Omental fat pad (tissue), 4 donors: ENCODE measurements at places on chromosomes 7 and 10. TPM values are rescaled to one million over a fixed set of nuclear protein-coding genes. Genes with fewer than 3 reads are reported as not detected.

GRCh38 chr7:1046722-1047679 lies 2.7 kb downstream of the GPR146 start:
- DNase-seq, result no peak

GRCh38 chr7:34091321-34091917 lies 186.1 kb downstream of the BMPER start:
- DNase-seq, result no peak

DNA sequence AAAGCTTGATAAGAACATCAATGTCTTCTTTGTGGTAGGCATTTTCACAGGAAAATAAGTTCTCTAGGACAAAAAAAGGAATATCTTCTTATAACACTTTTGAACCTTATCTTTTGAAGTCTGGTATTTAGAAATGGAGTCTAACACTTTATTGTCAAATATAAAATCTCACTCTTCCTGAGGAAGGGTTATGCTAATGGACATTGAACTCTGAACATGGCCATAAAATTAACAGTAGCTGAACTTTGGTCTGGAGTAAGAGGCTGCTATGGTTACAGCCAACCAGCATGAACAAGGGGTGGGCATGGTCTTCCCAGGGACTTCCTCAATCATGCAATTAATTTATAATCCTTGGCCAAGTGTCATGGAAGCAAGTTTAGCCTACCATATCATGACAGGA lies at the start of gene CLRN3:
CLRN3 (minus strand) TSS at position 199 of the 400 bp plus-strand sequence; CDS start at position 42, 157 bp downstream.
- no peak for DNase-seq

DNA sequence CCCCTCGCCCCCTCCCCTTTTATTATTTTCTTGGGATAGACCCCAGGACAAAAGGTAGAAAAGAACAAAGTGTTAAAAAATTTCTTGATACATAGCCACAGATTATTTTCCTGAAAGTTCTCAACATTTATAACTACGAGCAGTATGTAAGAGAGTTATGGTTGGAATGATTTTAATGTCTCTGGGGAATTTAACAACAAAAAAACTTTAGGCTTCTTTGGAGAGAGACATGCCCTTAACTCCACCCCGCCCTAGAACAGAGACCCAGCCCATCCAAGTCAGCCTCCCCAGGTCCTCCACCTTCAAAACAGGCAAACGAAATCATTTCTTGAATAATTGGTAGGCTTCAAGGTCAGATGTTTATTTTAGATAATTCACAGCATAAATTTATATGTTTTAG lies 97.1 kb downstream of the TCF7L2 start:
- no peak for DNase-seq

GRCh38 chr10:47366731-47367460 lies 17.2 kb downstream of the ZNF488 start:
- no peak for DNase-seq

- no peak for DNase-seq
Observed at GRCh38 chr7:133781486-133782090, 345.6 kb upstream of the LRGUK start.

DNA sequence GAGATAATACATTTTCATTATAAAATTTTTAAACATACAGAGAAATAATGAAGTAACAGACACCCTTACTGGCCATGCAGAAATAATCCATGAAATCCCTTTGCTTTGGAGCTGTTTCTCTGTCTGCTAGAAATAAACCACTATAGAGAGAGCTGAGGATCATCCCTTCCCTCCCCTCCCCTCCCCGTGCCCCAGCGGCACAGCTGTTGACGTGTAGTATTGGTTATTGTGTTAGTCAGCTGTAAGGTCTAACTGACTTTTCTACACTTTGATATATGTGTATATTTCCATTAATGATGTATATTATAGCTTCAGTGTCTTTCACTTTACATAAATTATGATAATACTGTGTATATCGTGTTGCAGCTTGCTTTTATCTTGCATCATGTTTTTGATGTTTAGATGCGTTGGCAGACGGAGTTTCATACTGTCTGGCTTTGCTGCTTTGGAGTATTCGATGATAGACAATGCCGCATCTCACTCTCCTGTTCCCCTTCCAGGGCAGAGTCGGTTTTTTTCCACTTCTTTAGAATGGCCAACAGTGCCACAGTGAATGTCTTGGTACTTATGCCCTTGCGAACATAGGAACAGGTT lies 27.4 kb upstream of the GRID1 start:
- no peak for DNase-seq

DNA sequence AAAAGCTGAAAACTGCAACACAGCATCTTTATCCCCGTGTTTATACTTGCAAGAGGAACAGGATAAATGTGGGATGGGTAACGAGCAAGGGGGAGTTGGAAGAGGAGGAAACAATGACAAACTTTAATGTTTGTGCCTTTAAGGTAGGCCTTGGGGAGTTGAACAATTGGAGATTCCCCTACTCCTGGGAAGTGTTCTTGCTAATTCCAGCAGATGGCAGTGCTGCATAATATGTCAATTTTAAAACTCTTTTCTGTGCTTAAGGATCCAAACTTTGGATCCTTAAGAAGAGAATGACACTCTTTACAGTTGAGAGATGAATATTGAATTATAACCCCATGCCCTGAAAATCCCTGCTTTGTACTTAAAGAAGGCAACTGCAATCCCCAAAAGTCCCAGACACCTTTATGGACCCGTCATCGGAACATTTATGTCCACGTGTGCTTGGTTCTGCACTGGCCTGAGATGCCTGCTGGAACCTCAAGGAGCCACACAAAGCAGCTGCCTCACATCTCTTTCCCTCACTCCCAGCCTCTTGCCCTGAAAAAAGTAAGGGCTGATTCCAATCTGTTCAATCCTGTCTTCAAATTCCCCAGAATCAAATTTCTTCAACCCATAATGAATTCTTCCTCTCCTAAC lies 12.0 kb downstream of the IFIT5 start:
- DNase-seq, result no peak

DNA sequence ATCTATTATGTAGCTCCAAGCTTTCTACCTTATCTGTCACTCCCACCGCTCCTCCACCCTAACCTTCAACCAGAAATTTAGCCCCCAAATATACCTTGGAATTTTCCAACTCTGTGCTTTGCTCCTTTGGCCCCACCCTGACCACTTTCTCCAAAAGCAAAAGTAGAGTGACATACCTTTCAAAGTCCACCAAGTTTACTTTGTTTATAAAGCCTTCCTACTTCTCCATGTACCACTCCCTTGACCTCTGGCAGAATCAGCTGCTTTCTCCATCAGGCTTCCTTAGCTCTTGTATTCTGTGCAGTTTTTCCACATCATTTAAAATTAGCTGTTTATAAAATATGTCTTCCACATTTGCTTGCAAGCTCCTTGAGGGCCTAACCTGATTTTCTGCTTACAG lies 40.9 kb upstream of the RSBN1L start:
- no peak for DNase-seq

DNA sequence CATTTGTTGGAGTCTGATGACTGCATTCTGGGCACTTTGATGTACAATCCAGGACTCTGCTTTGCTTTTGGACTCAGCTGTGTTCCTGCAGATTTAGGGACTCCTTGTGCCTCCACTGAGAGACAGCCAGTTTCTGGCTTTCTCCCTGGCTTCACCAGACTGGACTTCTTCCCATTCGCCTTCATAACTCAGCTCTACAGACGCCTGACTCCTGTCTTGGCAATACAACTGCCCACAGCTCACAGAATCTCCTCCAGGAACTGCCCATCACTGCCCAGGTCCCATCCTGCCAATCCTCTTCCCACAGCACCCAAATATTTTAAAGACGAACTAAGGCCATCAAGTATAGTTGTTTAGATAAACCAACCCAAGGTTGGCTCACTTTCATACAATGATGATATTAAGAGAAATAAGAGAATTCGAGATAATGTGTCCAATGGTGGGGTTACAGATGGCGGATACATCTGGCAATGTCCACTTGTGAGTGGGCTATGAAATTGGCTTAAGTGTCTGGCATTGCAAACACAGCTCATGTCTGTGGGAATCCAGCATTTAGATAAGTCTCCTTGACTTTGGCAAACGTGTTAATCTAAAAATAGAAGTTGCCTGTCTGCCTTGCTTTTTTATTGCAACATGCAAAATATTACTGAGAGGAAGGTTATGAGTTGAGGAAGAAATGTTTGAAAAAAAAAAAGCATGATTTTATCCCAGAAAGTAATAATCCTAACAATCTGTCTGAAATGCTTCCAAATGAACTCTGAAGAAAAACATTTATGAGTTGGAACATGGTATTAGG lies 95.1 kb downstream of the ITGA8 start:
- no peak for DNase-seq

- DNase-seq, result no peak
Observed at GRCh38 chr7:129782818-129783583, 169.8 kb downstream of the UBE2H start.

- no peak for DNase-seq
Observed at GRCh38 chr7:156832195-156832877, 60.6 kb downstream of the LMBR1 start.

GRCh38 chr7:85829176-85829575 lies 642.3 kb upstream of the SEMA3D start:
- DNase-seq, result no peak

GRCh38 chr7:26989897-26990670 lies 105.7 kb downstream of the HOXA1 start:
- DNase-seq, result no peak

DNA sequence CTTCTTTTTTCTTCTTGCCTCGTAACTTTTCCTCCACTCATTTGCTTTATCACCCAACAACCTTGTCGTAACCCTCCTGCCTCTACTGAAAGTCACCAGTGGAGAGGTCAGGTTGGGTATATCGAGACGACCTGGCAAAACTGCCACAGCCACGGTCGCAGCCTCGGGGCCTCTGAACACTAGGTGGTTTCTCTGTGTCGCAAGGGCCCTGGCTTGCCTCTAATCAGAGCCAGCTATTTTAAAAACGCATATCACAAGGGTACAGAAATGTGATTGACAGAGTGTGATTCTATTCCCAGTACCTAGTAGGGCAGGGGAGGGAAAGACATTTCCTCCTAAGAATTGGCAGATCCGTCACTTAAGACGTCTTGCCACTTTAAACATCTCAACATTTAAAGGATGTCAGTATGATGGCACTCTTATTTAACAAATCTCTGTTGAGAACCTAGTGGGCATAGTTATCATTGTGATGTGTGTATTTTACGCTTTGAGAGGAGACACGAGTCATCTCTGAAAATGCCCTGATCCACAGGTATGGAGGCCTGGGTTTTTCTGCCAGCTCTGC lies 197.5 kb downstream of the ARHGAP21 start:
- no peak for DNase-seq

DNA sequence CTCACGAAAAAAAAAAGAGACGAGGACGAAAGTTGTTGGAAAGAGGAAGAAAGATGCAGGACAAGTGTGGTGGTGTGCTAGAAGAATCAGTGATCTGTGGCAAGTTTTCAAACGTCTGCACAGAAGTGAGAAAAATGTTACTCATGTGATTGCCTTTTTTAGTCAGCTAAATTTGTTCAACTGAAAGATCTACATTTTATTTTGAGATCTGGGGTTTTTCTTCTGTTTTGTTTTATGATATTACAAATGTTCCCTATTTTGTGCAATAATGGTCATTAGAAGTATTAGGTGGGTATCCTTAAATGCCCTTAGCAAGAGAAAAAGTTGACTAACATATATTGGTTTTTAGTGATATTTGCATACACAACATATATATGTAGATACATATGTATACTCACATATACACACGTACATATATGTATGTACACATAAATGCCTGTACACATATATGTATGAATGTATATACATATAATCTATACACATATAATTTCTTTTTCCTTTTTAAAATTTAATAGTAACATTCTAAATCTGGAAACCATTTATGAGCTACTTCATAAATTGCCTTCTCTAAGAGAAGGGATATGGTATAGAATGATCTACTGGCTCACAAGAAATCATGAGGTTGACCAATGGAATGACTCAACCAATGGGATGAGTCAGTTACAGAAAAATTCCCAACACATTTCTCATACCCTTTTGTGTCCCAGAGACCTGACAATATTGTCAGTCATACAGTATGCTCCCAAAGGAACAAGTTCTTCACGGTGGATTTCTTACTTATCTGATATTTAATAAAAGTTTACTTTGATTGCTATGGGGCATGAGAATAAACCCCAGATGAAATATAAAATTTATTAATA lies 38.4 kb downstream of the SLC39A12 start:
- no peak for DNase-seq

- no peak for DNase-seq
Observed at GRCh38 chr7:74581916-74582440, 75.5 kb upstream of the GTF2I start.

- no peak for DNase-seq
Observed at GRCh38 chr7:140214075-140214684, 37.4 kb upstream of the KDM7A start.

DNA sequence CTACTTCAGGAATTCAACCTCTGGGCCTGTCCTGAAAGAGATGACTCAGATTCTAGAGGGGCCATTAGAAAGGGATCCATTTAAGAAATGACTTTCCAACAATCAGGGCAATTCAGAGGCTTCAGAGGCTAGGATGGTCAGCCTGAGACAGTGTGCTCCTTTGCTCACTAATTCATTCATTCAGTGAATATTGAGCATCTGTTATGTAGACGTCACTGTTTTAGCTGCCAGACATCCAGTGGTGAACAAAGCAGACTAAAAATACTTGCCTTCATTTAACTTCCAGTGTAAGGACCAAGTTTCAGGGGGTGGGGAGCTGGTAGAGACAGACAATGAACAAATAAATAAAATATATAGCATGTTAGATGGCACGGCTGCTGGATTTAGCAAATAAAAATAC lies 1.6 kb downstream of the KIAA1217 start:
- no peak for DNase-seq

DNA sequence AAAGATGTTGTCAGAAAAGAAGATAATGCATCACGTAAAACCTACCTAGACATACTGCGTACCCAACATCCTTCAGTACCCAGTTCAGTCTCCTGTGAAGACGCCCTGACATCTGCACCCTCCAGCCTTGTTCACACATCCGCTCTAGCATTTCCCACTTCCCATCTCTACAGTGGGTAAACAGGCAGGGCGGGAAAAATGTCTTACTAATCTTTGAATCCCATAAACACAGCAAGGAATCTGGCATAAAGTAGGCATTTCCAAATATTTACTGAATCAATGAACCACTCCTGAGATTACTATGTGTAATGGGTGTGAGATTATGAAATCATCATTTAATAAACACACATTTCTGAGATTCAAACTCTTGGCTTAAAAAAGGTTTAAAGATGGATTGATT lies 132.8 kb downstream of the GLI3 start:
- DNase-seq, result no peak

The IGF2BP3 gene
- 0.82 TPM for total RNA-seq

The TMEM26 gene
- 1.4 TPM for total RNA-seq

The AMZ1 gene
- total RNA-seq, result 1.1 TPM

The CYREN gene
- 26.8 TPM for total RNA-seq

The TUBAL3 gene
- not detected for total RNA-seq

The PAPOLB gene
- 0.19 TPM for total RNA-seq

The PON3 gene
- 1.3 TPM for total RNA-seq

The SCART1 gene
- total RNA-seq, result 5.2 TPM

The CDK5 gene
- total RNA-seq, result 6.1 TPM

The TAS2R41 gene
- total RNA-seq, result not detected

The FFAR4 gene
- total RNA-seq, result 3.0 TPM

The NPSR1 gene
- total RNA-seq, result not detected

The MGAM2 gene
- total RNA-seq, result 1.9 TPM

The CHN2 gene
- total RNA-seq, result 25.9 TPM

The MYO1G gene
- total RNA-seq, result 4.9 TPM

The FXYD4 gene
- total RNA-seq, result not detected

The HOXA2 gene
- 1.6 TPM for total RNA-seq

The POLR2J2 gene
- 1.9 TPM for total RNA-seq

The SPOCK2 gene
- 8.5 TPM for total RNA-seq
